ENCODE measurements at places on chromosomes 2 and 18. TPM values are rescaled to one million over a fixed set of nuclear protein-coding genes. Genes with fewer than 3 reads are reported as not detected.

The MRPS9 gene
- total RNA-seq = 41.3 TPM

The NEDD4L gene
- total RNA-seq = 28.8 TPM

The TCF7L1 gene
- total RNA-seq = 0.46 TPM

The UBE2F gene
- total RNA-seq = 121 TPM

The ACAA2 gene
- total RNA-seq = 109 TPM

The CXCR1 gene
- not detected for total RNA-seq

The KCNG3 gene
- 0.91 TPM for total RNA-seq

DNA sequence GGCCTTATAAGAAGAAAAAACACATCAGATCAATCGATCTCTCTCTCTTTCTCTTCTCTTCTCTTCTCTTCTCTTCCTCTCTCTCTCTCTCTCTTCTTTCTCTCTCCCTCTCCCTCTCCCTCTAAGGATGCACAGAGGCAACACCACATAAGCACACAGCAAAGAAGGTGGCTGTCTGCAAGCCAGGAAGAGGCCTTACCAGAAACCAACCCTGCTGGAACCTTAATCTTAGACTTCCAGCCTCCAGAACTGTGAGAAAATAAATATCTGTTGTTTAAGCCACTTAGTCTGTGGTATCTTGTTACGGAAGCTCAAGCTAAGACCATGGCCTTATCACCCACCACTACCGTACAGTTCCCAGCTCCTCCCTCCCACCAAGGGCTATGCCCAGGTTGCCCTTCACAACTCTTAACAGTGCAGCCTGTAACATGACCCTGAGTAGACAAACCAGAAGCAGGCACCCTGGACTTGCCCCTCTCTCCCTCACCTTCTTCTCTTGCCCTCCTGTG lies 25.2 kb upstream of the TMEM237 start:
- no peak for DNase-seq

DNA sequence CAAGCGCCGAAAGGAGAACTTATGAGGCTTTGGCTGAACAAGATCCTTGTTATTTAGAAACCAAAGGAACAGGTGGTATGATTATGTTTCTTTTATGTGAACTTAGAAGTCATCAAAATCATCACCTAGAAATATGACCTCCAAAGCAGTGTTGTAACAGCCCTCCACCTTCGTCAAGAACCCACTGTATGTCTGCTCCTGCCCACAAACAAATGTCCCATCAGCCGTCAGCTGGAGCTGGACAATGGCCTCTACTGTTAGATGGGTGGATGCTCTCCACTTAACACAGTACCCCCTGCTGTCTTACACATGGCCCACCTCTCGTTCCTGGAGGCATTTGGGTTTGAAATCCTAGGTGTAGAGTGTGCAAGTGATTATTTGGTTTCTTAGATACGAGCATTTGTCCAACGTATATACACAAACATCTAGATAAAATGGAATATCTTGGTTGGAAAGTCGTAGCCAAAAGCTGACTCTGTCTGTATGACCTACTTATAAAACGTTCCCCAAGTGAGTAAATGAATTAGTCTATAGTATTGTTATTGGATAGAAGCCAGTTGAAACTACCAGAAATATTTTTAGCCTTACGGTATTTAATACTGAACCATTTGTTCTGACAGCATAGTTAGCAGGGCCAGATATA lies 113.0 kb downstream of the CRIM1 start:
- no peak for DNase-seq

- DNase-seq = no peak
These were observed 115.9 kb upstream of the TWIST2 start for GRCh38 chr2:238731961-238732360.

GRCh38 chr2:20917287-20917660 lies 94.4 kb upstream of the LDAH start:
- no peak for DNase-seq

GRCh38 chr18:25495606-25496005 lies 143.6 kb upstream of the ZNF521 start:
- no peak for DNase-seq

DNA sequence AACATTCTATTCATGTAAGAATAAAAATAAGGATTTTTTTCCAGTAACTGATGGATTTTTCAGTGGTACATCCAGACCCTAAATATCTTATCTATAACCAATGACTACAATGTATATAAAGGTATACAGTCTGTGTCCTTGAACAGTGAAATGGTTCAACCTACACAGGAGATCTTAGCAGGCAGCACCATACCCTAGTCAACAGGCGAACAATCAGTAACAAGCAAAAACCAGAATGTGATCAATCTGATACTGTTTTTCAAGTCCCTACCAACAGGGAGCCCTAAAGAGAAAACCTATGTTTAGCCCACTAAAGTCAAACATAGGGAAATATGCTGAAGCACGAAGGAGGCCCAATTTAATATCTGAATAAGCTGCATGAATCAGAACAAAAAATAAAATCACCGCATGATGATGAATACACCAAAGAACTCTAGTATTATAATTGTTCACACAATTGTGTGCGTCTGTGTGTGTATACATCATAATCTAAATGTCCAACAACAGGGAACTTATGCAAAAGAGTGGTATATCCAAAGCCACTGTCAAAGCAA lies 26.0 kb downstream of the PTPN2 start:
- no peak for DNase-seq

- no peak for DNase-seq
These were observed 48.1 kb downstream of the HPCAL1 start for GRCh38 chr2:10350761-10351160.

DNA sequence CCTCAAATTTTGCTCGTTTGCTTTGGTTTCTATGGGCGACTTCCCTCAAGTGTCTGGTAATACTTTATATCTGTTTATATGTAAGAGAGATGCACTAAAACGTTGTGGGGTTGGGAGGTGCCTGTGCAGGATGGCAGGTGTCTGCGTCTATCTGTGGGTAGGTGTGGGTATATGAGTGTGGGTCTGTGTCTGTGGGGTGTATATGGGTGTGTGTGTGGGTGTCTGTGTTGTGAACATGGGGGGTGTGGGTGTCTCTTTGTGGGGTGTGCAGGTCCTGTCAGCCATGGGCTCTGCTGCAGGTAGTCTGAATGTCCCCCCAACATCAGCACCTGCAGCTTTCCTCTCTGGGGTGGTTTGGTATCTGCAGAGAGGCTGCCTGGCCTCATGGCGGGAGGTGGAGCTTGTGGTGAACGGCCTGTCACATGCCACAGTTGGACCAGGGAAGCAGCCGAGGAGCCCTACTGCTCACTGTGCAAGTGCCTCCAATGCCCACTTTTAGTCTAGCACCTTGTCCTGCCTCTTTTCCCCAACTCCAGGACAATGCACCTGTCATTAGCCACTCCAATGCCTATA lies 90.3 kb downstream of the LPIN1 start:
- no peak for DNase-seq

DNA sequence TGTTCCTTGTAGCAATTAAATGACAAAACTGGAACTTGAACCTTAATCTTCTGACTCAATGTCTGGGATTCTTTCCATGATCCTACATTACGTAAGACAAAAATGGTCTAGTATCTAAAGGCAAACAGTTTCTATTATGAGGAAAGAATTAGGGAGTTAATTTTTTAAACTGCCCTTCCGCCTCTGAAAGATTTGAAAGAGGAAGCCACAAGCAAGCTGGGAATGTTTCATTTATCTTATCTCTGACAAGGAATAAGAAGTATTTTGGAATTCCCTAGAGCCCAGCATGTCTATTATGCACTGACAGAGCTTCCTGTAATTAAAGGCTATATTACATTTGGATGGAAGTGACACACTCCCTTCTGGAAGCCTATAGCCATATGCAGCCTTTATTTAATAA lies 558.8 kb upstream of the CDH2 start:
- no peak for DNase-seq

- DNase-seq = no peak
These were observed 83.5 kb downstream of the NCKAP1 start for GRCh38 chr2:182954789-182955188.
